ENCODE measurements at places on chromosomes 6 and 20.

- no peak for DNase-seq
Measured at GRCh38 chr20:64041040-64041780, 5.2 kb downstream of the C20orf204 start.

GRCh38 chr6:91293395-91293794, 706.5 kb upstream of the MAP3K7 start:
- DNase-seq: peak; percentile 18

DNA sequence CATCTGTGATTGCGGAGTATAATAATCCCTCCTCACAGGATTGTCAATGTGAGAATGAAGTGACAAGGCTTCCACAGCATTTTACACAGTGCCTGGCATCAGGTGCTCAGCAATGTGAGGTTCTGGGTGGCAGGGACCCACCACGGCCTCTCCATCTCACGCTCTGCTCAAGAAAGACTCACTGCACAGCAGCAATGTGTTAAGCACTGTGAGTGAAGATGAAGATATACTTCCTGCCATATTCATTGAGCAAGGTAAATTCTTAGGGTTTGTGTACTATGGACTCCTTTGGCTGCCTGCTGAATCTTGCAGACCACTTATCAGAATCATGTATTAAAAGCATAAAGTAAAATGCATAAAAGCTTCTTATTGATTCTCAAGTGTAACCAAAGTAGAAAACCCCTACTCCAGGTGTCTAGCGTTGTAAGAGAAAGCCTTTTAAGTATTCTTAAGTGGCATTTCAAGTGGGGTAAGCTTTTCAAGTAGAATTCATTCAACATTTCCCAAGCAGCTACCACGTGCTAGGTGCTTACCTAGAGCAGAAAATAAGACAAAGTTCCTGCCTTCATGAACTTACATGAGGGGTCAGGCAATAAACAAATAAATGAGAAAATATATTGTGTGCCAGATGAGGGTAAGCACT, 17.0 kb upstream of the MEP1A start:
- no peak for DNase-seq

DNA sequence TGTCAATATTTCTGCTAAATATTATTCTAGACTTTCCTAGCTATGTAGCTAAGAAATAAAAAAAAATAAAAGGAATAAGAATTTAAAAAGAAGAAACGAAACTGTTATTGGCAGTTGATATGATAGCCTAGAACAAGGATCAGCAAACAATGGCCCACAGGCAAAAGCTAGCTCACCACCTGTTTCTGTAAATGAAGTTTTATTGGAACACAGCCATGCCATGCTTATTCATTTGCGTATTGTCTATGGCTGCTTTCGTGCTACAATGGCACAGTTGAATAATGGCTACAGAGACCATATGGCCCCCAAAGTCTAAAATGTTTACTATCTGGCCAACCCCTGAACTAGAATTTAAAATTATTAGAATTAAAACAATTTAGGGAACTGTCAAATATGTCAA, 952.6 kb upstream of the MAP3K7 start:
- DNase-seq: no peak

- DNase-seq: peak; percentile 81
Measured at GRCh38 chr6:167094820-167095637, 27.9 kb upstream of the CCR6 start.

DNA sequence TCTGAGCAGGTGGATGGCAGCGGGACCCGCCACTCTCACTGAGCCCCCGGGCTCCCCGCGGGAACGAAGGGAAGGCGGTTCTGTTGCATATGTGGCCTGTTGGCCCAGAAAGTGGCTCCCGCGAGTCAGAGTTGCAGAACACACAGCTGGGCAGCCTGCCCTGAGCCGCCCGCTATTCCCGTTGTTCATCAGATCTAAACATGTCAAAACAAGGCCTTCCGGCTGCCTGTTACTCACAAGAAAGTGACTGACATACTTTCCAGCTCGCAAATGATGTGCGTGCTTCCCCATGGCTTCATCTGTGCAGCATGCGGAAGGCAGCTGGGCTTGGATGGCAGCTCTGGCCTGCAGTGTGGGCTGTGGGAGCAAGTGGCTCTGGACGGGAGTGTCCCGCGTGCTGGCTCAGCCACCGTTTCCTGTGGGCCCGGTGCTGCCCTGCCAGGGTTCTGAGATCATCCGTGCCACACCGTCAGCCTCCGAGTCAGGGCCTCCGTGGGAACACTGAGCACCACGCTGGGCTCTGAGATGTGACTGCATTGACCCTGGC, 227.3 kb downstream of the ERMARD start:
- DNase-seq: no peak

DNA sequence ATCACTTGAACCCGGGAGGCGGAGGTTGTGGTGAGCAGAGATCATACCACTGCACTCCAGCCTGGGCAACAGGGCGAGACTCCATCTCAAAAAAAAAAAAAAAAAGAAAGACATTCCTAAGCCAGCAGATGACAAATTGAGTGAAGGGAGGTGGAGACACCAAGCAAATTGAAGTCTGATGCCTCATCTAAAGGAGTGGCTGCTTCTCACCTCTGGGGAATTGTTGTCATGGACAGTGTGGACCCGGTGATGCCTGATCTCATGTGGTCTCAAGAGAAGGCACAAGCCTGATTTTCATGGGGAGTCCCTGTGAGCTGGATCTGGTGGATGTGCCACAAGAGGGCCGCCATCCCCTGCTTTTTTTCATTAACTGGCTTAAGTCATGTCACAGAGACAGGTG, 272.0 kb downstream of the ZNF217 start:
- DNase-seq: no peak

- DNase-seq: peak; percentile 55
Measured at GRCh38 chr6:139364302-139364981, 10.0 kb downstream of the CITED2 start.

- no peak for DNase-seq
Measured at GRCh38 chr6:169981969-169982368, 230.5 kb downstream of the ERMARD start.

- DNase-seq: peak; percentile 49
Measured at GRCh38 chr6:155201461-155202226, 62.2 kb upstream of the CLDN20 start.

GRCh38 chr6:15522026-15522425, 140.8 kb downstream of the DTNBP1 start:
- DNase-seq: no peak

- no peak for DNase-seq
Measured at GRCh38 chr6:12947151-12947871, 230.7 kb downstream of the PHACTR1 start.

- peak; percentile 47 for DNase-seq
Measured at GRCh38 chr20:64038565-64039292, 2.7 kb downstream of the C20orf204 start.

DNA sequence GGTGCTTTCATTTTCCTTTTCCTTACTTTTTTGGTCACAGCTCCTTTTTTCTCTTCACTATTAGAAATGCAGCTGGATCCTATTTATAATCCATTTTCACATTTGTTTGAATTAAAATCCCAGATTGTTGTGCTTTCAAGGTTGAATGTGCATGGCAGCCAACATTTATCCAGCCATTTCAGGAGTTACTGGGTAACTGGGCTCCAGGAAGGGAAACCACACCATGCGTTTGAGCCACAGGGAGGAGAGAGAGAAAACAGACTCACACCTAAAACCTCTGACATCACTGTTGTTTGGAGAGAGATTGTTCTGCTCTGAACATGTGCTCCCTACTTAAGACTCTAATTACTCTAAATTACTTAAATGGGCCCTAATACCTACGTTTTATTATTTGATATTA, 173.4 kb downstream of the BMP2 start:
- no peak for DNase-seq

- no peak for DNase-seq
Measured at GRCh38 chr6:138681627-138682026, 91.9 kb upstream of the CCDC28A start.

DNA sequence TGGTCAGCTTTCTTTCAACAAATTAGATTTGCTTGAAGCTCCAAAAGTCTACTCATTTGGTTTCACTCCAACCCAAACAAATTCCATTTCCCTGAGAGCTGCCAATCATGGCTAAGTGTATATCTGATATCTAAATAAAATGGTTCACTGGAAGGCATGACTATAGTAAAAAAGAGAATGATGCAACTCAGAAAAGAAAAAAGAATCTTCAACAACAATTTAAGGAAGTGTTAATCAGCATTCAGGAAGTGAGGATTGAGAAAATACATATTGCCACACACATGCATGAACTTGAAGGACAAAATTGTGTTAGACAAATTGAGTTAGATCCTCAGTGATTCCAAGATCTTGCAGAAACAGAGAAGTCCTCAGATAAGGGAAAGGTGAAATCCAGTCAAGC, 972.9 kb upstream of the FLRT3 start:
- no peak for DNase-seq

GRCh38 chr6:28607990-28608389, 82.3 kb downstream of the GPX5 start:
- DNase-seq: no peak

DNA sequence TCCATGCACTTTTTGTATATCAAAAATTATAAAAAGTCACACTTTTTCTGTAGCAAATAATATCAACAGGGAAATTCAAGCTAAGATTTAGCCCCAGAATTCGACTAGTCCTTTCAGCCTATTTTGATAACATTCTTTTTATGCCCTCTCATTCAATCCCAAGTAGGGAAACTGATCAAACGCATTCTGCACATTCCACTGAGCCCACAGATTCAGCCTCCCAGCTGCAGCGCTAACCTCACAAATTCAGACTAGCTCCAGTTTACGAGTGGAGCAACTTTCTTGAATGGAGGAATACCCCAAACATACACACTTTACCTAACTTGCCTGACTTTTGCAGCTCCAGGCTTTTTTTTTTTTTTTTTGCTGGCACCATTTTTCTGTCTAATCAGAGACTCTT, 70.3 kb upstream of the HEY2 start:
- no peak for DNase-seq

DNA sequence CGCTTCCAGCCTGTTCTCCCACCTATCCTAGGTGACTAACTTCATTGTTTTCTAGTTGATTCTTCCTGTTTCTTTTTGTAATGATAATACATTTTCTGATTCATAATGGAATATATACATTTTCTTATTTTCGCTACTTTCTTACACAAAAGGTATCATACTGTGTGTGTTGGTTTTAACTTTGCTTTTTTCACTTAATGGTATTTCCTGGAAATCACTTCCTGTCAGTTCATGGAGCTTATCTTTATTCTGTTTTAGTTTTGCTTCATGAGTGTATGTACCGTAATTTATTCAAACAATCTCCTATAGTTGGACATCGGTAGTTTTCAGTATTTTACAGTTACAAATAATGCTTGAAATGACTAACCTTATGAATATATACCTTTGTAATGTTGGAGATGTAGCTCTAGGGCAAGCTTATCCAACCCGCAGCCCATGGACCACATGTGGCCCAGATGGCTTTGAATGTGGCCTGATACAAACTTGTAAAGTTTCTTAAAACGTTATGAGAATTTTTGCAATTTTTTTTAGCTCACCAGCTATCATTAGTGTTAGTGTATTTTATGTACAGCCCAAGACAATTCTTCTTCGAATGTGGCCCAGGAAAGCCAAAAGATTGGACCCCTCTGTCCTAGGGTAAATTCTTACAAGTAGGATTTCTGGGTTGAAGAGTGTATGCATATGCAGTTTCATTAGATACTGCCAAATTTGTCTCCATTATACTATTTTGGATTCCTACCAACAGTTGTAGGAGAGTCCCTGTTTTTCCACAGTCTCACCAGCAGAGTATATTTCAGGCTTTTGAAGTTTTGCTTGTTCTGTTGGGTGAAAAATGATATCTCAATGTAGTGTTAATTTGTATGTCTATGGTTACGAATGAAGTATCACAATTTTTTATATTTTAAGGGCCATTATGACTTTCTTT, 16.7 kb downstream of the TRMT11 start:
- no peak for DNase-seq

DNA sequence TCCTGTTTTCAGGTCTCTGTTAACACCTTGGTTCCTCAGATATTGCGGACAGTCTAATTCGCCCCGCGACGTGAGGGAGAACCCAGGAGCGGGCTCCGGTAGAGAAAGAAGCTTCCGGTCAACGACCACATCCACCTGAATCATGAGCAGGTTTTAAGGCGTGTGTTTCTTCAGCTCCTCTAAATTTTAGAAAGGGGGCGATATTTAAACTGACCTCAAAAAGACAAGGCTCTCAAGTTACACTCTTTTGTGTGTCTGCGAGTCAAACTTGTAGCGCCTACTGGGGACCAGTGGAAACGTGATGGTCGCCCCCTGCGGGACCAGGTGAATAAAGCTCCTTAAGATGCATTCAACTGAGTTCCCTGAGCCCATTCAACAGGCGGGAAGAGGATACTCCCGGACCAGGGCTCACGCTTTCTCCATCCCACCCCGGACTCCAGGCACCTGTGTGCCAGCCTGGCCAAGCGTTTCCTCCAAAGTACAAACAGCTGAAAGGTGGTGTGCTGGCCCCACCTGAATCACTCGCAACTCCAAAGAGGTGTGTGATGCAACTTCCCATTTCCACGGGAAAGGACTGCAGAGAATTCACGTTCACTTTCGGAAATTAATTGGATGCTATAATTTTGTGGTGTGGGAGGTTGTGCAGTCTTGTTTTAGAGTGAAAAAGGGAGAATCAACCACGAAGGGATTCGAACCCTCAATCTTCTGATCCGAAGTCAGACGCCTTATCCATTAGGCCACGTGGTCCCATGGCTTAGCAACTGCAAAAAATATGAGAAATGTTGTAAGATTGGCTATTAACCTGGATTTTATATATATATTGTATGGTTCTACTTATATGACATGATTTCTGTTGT, 17.0 kb downstream of the GPX5 start:
- peak; percentile 46 for DNase-seq

GRCh38 chr6:152746172-152746553, 4.4 kb upstream of the VIP start:
- DNase-seq: no peak

DNA sequence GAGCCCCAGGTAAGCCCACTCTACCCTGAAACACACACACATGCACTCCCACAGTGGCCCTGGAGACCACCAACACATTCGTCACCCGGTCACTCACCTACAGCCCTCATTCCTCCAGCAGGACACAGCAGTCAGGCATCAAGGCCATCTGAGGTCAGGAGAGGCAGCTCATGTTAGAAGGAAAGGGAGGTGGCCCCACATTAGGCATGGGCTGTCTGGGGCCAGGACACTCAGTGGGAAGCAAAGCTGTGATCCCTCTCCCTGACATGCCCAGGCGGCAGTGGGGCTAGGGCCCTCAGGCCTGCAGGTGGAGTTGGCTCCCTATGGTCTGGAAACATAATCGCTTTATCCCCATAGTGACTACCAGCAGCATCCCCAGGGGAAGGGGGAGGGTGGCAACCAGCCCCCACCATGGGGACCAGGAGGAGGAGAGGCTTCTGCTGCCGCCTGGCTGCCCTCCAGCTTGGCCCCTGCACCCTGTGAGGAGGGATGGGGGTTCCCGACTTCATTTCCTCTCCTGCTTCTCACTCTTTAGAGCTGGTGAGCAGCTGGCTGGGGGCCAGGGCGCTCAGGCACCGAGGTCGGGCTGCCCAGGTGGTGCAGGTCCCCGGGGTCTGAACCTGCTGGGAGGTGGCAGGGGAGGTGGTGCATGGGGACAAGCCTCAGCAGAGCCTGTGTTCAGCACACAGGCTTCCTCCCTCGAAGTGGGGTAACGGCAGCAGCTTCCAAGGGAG, 76.6 kb upstream of the CST7 start:
- DNase-seq: no peak

GRCh38 chr20:24704899-24705298, 235.5 kb downstream of the SYNDIG1 start:
- no peak for DNase-seq
